Activated CD4-positive, alpha-beta T cell treated with anti-CD3 and anti-CD28 coated beads for 36 hours (primary cell): ENCODE measurements at places on chromosomes 11 and 22. TPM values are rescaled to one million over a fixed set of nuclear protein-coding genes. Genes with fewer than 3 reads are reported as not detected.
A peak's percentile ranks its signal among the peaks of the same experiment; 100 is the strongest.

- no peak for DNase-seq
Measured at GRCh38 chr22:44722611-44723010, 20.6 kb downstream of the PRR5 start.

- DNase-seq, result peak; percentile 62
Measured at GRCh38 chr11:128610721-128611617, 23.6 kb upstream of the ETS1 start.

DNA sequence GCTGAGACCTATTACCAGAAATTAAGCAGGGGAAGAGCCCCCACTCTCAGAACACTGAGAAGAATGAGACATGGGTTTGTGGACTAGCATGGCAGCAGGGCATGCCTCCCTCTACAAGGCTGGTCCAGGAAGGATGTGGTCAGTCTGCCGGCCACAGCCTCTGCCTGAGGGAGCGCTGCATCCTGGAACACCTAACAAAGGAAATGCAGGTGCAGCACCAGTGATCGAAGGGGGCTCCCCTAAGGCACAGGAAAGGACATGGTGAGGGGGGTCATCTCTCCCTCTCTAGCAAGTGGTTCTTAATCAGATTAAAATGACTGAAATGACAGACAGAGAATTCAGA, 40.6 kb upstream of the ARL14EP start:
- peak; percentile 47 for DNase-seq

- DNase-seq, result no peak
Measured at GRCh38 chr22:24063986-24064385, 52.9 kb downstream of the CABIN1 start.

DNA sequence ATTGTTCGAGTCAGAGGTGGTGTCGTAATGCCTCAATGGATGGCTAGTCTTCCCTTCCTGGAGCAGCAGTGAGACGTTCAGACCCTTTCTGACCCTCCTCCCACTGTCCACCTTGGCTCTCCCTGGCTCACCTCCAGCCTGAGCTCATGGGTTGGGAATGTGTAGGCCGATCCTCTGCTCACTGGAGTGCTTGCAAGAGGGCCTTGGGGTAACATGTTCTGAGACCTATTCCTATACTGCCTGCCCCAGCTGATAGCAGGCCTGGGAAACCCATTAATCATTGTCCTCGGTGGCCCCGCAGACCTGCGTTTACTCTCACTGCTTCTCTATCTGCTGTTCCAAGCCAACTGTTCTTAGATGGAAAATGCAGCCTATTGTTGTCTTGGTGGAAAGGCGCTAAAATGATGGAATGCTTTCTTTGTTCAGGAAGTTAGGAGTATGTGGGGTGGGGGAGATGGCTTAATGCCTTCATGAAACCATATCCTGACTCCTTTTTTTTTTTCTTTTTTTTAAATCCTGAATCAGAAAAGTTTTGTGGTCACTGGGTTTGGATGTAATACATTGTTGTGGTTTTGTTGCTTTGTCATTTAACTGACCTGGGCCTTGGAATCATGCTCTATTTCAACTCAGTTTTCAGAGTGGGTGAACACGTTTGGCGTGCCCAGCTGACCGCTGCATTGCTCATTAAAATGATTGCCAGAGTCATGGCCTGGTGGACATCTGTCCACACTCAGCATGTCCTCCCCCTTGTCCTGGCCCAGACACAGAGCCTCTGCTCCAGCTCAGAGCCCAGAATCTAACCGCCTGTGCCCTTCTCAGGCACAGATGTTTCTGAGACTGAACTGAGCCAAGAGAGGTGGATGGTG, 72.5 kb downstream of the MICAL2 start:
- DNase-seq, result no peak

- peak; percentile 93 for DNase-seq
Measured at GRCh38 chr22:50342651-50343540, at the start of gene PPP6R2. PPP6R2 (plus strand) TSS chr22:50343327; CDS start chr22:50393909, 50,582 bp downstream.

GRCh38 chr11:70302419-70302752, 31.9 kb downstream of the PPFIA1 start:
- DNase-seq, result no peak

DNA sequence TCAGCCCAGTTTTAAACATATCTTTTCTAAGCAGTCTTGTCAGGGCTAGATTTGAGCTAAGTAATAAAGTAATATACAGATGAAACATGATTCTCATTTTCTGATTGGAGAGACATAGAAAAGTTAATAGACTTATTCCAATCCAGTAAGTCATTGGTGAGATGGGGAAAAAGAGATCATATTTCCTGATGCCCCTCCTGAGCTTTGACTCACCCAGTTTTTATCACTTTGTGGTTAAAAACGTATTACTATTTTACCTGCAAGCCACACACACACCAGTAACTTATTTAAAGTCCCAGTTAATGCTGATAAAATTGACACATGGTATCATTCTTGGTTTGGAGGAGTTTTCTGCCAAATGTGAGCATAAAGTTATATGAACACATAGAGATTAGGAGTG, 306.8 kb downstream of the CADM1 start:
- DNase-seq, result no peak

Gene TRPT1
- 27.1 TPM for total RNA-seq

Gene OR56A1
- total RNA-seq, result not detected
